Activated CD4-positive, alpha-beta T cell treated with anti-CD3 and anti-CD28 coated beads, Interleukin-2, amount 50 U/mL, for 4 hours (primary cell): ENCODE measurements at places on chromosomes 6 and 20.

DNA sequence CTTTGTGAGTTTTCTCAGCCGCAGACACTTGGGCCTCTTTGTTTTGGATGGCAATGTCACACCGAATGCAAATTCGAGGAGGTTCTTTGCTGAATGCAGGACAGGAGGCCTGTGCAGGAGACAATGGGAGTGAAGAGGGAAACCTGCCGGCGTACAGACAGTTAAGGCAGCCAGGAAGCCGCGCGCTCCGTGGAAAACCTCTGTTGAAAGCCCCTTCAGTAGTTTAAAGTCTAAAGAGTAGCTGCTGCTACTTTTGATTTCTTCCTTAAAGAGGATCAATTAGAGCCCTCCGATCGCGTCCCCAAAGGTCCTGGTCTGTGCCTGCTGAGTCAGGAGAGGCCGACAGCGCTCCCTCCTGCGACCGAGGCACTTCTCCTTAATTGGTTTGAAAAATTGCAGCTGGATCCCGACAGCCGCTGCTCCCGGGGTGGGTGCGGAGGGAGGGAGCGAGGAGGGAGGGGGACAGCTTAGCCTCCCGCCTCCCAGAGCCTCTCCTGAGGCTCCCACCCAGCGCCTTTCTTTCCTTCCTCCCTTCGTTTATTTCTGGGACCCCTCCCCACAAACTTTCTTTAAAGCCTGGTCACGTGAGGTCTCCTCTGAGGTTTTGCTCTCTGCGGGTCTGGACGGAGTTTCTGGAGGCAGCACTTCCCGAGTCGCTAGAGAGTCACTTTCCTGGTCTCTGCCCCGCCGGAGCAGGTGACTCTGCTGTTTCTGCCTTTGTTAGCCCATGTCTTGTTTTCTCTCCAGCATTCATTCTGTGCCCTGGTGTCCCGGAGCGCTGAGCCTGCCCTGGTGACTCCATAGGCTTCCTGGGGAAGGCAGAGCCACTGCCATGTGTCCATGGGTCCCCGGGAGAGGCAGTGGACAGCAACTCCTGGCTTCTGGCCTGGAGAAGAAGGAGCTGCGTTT lies 22.3 kb upstream of the RPP40 start:
- no peak for DNase-seq

GRCh38 chr20:36303020-36303595 lies 3.0 kb upstream of the DLGAP4 start:
- DNase-seq, result no peak

DNA sequence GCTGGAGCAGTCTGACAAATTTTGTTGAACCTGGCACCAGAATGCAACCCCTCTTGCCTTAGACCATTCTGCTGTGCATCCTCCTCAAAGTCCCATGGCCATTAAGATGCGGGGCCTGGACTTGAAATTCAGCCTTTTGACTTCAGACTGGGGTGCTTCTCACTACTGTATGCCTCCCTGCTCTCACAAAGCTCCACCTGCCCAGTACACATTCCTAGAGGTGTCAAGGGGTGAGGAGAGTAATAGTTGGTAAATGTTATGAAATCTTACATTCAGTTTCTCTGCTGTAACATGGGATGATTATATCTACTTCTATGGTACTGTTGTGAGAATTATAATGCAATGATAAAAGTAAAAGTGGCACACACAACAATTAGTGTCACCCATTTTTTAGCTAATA lies 70.8 kb downstream of the TULP4 start:
- no peak for DNase-seq

- DNase-seq, result no peak
These were observed 580.7 kb downstream of the MAFB start for GRCh38 chr20:40108321-40108720.

DNA sequence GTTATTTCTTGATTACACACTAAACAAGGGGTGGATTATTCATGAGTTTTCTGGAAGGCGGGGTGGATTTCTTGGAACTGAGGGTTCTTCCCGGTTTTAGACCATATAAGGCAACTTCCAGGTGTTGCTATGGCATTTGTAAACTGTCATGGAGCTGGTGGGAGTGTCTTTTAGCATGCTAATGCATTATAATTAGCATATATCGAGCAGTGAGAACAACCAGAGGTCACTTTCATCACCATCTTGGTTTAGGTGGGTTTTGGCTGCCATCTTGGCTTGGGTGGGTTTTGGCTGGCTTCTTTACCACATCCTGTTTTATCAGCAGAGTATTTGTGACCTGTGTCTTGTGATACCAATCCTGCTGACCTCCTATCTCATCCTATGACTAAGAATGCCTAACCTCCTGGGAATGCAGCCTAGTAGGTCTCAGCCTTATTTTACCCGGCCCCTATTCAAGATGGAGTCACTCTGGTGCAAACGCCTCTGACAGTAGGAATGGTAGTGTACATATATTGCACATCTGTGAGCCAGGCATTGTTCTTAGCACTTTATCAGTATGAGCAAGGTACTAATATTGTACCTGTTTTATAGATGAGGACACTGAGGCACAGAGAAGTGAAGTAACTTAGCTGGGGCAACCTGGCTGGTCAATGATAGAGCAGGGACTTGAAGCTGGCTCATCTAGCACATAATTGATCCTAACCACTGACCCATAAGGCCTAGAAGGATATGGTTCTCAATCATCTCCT lies 203.7 kb downstream of the NFATC2 start:
- no peak for DNase-seq

DNA sequence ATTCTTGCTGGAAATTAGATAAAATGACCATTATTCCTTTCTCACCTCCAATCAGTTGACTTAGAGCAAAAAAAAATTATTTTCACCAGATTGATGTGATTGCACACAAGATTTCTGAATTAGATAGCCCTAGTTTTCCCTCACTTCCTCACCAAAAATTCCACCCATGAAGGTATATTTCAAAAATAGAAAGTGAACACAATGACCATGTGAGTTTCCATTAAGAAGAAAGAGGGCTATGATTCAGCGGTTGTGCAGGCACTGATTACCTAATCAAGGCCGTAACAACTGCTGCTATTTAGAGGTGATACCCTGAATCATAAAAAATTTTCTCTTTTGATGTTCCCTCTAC lies 19.5 kb upstream of the RALGAPA2 start:
- no peak for DNase-seq

- DNase-seq, result no peak
These were observed 418.0 kb upstream of the SULF2 start for GRCh38 chr20:48203252-48203651.

GRCh38 chr6:136593748-136594490 lies 43.7 kb upstream of the MAP7 start:
- DNase-seq, result no peak

DNA sequence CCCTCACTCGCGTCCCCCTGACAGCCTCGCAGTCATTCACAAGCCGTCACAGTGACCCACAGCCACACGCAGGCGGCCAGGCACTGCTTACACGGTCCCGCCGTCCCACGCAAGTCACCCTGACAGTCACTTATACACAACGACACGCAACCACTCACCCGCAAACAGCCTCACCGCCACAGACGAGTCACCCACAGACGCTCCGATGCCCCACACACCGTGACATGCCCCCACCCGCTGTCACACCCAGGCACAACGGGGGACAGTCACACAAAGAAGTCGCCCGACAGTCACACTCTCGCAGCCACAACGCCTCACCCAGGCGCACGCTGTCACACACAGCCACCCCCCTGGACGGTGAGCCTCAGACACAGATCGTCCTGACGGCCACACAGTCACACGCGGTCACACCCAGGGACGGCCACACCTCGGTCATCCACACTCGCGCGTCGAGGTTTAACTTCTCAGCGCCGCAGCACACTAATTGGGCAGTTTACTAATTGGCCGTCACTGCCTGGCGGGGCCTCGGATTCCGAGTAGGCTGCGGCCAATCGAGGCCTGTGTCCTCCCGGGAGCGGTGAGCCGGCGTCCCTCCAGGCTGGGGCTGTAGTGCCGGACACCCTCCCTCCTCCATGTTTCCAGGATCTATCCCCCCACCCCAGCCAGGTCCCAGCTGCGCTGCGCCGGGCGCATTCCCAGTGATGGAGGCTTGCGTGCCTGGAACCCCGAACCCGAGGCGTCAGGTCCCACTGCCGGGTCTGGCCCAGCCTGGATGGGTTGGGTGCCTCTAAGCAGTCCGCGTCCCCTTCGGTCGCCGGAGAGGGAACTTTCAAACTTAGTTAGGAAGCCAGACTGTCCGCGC lies 790 bp downstream of the TOX2 start:
- DNase-seq, result peak; percentile 53

GRCh38 chr6:128754658-128755256 lies 128.2 kb upstream of the LAMA2 start:
- DNase-seq, result no peak

GRCh38 chr6:152508477-152508876 lies 128.7 kb downstream of the SYNE1 start:
- DNase-seq, result no peak

DNA sequence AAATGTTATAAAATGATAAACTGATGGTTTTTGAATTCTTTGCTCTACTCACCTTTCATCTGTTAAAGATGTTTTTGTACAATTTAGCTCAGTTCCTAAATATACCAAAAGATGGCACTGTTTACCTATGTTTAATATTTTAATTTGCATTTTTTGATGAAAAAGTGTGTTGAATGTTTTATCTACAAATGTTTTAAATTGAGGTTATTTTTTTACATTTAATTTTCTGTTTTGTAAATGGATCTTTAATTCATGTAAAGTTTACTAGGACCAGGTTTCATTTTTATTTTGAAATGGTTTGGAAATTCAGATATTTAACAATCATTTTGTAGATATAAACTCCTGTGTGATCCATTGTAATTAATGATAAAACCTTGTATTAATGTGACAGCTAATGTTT lies 30.0 kb downstream of the CDKAL1 start:
- DNase-seq, result no peak

DNA sequence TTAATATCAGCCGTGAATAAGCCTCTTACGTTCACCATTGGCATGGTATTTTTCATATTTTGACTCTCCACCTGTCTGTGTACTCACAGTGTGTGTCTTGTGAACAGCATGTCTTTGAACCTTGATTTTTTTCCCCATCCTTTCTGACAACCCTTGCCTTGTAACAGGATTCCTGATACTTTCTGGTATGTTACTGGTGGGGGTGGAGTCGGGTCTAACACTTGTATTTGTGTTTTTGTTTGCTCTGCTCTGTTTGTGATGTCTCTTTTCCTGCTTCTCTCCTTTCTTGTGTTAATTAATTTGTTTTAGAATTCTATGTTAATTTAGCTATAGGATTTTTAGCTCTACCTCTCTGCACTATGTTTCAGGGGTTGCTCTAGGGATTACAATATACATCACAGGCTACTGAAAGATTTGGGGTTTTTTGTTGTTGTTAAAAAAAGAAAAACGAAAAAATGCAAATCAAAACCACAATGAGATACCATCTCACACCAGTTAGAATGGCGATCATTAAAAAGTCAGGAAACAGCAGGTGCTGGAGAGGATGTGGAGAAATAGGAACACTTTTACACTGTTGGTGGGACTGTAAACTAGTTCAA lies 245.1 kb downstream of the CDH4 start:
- DNase-seq, result no peak

DNA sequence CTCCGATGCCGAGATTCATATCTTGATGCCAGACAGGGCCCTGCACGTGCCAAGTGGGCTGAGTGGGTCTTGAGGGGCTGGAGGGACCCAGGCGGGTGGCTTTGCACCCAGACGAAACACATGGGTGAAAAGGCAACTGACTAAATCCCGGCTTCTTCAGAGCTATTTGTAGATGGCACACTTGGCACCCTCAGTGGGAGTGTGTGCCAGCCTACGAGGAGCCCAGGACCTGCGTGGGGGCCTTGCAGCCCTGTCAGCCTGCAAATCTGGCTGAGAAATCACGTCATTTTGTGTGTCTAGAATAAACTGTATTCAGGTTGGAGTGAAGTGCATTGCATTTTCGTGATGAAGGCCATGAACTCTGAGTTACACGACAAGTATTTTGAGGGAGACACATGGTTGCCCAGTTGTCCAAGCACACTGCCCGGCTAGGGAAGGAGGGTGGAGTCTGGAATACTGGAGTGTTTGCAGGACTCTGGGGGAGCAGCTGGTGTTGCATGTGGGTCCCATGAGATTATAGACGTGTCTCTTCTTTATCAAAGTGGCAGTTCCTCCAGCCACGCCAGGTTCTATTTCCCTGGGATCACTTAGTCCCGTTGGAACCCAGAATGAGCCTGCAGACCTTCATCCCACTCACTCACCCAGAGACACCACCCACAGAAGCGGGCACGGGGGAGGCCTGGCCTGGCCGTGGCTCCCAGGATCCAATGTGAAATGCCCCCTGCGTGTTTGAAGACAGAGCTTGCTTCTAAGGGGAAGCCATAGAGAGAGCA lies 60.2 kb downstream of the DLL1 start:
- DNase-seq, result no peak

DNA sequence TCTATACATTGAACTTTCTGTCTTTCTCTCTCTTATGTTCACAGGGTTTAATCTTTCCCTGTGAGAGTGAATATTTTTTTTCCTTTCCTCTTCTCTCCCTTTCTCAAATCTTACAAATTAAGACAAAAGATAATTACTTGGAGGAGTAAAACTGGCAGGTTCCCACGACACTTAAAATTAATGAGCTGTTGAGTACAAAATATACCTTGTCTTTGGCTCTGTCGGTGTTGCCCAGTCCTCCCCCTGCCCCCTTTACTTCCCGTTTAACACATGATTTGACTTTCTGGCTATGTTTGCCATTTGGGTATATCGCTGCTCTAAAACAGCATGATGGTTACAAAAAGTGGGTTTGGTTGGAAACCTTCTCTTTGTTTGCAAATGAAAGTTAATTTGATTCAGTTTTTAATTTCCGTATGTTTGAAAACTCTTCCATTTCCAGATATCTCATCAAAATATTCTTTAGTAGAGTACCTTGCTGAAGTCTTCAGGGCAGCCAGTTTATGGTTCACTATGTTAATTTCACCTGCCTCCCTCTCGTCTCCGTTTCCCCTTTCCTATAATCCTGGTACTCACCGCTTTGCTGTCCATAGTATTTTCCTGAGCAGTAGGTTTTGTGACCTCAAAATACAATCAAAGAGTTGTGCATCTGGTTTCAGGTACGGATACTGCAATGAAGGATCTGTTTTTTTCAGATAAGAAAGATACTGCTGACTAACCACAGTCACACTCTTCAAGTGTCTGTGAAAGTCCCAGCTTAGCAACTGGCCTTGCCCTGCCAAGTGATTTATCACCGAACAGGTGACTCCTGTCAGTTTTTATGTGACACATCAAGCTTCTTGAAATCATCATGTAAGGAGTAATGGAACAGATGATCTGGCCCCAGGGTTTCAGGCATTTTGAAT lies 181.2 kb downstream of the DTNBP1 start:
- DNase-seq, result peak; percentile 24
